Astrocyte of the spinal cord (primary cell): ENCODE measurements at places on chromosomes 11 and 22.

DNA sequence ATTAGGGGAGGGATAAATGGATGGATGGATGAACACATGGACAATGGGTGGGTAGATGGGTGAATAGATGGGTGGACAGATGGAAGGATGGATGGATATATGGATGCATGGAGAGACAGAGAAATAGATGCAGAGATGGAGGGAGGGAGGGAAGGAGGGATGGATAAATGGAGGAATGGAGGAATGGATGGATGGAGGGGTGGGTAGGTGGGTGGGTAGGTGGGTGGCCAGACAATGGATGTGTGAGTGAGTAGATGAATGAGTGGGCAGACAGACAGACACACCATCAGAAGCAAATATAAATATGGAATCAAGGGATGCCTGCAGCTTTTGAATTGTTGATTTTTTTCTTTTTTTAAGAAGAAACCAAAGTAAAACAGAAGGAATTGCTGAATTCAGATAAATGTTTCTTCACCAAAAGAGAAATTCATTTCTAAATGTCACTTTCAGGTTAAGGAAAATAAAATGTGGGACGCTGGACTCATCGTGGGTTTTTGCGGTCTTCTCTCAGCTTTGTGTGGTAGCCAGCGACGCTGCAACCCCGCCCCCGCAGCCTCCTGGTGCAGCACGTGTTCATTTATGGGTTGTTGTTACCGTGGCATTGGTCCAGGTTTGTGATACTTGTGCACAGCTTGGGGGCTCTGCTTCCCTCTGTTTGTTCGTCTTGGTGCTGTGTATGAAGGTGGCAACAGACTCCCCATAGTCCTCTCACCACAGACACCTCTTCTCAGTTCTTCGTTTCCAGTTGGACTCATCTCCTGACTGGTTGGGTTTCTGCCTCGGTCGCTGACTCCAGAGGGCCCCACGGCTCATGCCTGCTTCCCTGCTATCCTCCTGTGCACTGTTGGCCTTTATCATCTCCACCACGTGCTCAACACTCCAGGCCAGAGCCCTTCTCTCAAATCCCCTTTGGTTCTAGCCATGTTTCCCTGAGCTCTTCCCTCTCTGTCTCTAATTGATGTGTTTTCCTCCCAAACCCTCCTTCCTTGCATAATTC is 76.4 kb downstream of the CDKN1C start:
- DNase-seq, result no peak

DNA sequence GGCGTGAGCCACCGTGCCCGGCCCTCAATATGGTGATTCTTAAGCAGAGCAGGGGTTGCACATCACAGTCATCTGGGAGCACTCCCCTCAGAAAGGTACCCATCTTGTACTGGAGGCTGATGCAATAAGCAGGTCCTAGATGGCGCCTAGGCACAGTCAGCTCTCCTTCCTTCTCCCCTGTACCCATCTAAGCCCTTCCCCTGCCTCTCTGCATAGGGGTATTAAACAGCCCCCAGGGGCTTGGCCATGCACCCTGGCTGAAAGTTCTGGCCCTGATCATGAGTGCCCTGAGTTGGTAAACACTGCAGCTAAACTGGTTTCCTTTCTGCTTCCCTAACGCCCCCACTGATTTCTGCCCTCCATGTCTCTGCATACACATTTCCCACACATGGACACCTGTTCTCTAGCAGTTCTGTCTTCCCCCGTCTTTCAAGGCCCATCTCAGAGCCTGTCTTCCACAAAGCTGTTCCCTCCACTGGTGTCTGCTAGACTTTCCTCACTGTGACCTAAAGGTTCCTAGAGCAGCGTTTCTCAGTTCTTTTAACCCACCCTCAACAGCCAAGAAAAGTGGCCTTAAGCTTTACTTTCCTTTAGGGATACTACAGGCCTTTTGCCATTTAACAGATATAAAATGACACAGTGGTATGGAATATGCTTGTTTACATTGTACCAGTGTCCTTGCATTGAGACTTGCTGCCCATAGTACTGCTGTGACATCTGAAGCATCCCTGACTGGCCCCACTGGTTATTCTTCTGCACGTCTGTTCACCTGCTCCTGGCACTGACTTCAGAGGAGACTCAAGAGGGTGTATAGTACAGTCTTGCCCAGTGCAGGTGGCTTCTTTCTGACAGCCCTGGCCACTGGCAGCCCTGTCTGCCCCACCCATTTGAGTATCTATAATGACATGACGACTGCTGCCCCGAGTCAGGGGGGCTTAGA is 15.6 kb downstream of the UBE2L3 start:
- no peak for DNase-seq

GRCh38 chr11:75291741-75292140 is 51.2 kb downstream of the TPBGL start:
- no peak for DNase-seq

- no peak for DNase-seq
Measured at GRCh38 chr11:131691181-131692041, 321.0 kb downstream of the NTM start.

- no peak for DNase-seq
Measured at GRCh38 chr11:102112509-102112821, 2.2 kb downstream of the YAP1 start.

- DNase-seq, result no peak
Measured at GRCh38 chr11:35271031-35271430, 132.1 kb downstream of the CD44 start.

DNA sequence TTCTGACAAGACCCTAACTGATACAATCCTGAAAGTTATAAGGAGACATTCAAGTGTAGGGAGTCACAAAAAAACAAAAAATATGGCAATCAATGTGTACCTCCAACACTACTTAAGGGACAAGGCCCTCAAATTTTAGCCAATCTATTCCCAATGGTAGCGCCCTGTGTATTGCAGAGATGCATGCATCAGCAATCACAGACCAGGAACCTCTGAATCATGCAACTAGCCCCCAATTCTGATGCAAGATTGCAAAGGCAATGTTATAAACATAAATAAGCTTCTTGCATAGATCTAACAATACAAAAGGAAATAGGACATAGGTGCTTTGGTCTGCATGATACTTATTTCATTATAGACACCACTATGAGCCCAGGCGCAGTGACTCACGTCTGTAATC is 29.7 kb upstream of the SIK2 start:
- DNase-seq, result no peak

- DNase-seq, result no peak
Measured at GRCh38 chr11:97893612-97894011, 1127.1 kb upstream of the CNTN5 start.

- DNase-seq, result no peak
Measured at GRCh38 chr22:19905347-19906276, 36.0 kb upstream of the COMT start.
